ENCODE measurements at places on chromosomes 2 and 18.

DNA sequence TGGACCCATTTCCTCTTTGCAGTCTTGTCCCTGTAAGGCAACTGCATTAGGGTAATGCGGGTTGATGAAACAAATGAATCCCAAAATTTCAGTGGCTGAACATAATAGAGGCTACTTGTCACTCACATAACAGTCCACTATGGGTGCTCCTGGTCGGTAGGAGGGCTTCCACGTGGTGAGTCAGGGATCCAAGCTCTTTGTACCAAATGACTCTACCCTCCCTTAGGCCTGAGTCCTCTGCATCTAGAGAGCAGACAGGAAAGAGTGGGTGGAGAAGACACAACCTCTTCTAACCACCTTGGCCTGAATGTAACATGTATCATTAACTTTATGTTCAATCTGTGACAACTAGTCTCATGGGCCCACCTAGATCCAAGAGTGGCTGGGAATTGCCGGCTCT, 86.2 kb upstream of the HAAO start:
- DNase-seq, result no peak

DNA sequence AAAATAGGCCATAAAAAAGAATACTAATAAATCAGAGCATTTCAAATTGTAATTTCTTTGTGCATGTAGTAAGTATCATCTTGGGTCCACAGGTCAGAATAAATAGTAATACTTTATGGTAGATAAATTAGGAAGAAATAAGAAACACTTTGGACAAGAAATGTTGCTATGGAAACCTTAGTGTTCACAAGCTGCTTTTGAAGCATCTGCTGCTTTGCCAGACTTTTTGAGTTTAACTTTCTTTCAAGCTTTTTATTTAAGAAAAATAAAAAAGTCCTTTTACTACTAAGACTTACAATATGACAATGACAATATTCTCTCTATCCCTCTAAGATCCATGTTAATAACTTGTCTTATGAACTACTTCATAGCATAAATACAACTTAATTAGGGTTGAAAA, 690.7 kb upstream of the FSHR start:
- DNase-seq, result no peak

DNA sequence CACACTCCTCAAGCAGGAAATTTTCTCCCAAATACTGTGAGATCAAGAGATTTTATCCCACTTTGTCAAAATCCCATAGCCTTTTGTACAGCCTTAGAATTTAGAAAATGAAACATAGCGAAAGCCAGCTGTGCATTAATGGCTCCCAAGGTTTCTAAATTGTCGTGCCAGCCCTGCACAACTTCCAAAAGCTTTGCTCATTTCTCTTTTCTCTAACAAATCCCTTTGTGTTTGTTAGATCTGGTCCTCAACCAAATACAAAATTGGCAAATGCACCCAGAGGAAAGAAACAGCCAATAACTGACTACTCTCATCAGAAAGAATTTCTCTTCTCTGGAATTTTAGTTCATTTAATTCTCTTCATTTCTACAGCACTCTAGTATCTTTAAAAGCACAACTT, 361.1 kb downstream of the INSIG2 start:
- DNase-seq, result no peak

DNA sequence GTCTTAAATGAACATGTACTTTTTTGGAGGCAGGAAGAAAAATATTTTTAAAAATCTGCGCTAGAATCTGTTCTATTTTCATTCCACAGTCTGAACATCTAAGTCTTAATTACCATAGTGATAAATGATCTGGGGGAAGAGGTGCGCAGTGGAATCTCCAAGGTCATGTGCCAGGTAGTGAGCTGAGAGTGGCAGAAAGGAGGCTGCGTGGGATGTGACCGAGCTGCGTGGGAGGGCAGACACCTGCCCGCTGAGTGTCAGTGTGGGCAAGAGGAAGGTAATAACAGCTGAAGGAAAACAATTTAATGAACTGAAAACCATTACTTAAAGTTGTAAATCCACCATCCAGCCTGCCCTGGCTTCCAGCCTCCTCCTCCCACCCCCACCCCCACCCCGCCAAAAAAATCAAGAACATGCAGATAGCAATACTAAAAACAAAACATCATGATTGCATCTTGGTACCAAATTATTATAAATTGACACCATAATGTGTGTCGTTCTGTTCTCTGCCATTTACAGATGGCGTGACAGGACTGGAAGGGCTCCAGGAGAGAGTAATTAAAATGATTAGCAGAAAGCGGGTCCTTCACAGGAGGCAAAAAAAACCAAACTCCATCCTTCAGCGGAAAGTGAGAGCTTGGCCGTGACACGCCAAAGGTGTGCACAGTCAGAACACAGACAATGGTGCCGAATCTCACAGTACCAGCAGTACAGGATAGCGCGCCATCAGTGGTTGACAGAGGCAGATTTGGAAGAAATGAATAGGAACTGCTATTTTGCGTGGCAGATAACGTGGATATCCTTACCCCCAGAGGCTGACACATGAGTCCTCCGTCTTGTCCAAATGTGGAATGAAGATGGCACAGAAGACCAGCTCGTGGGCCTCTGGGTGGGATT, 11.4 kb upstream of the DTNB start:
- no peak for DNase-seq

GRCh38 chr18:80249217-80250093, 2.1 kb upstream of the PARD6G start:
- DNase-seq, result no peak

GRCh38 chr2:132623096-132623839, 46.7 kb downstream of the LYPD1 start:
- no peak for DNase-seq

DNA sequence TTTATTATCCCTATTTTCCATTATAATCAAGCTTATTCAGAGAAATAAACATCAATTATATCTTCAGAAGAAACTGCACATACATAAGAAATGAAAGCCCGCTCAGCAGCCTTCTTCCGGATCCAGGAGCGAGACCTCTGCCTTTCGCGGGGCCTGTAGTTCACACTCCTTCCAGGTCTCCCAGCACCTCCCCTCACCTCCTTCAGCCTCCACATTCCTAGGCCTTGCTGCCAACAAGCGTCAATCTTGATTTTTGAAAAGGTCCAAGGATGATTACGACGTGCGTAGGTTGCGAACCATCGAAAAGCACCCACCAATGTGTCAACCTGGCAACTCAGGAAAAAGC, 355 bp upstream of the KIDINS220 start:
- no peak for DNase-seq

DNA sequence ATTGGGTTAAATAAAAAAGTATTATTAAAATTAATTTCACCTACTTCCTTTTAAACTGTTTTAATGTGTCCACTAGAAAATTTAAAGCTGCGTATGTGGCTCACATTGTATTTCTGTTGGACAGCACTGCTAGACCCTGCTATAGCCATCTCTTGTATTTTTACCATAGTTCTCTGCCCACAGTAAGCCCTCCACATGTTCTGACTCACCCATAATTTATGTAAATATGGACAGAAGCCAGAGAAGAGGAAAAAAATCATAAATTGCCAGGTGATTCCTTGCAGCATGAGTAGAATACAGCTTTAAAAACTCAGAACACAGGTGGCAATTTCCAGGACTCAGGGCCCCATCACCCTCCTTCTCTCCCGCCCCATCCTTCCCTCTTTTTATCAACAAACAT, 142.4 kb upstream of the MEX3C start:
- DNase-seq, result no peak

- no peak for DNase-seq
Observed at GRCh38 chr18:56933472-56933871, 213.4 kb upstream of the BOD1L2 start.

All from Jurkat, Clone E6-1 (cell line).